ENCODE measurements at places on chromosomes 4 and X.

DNA sequence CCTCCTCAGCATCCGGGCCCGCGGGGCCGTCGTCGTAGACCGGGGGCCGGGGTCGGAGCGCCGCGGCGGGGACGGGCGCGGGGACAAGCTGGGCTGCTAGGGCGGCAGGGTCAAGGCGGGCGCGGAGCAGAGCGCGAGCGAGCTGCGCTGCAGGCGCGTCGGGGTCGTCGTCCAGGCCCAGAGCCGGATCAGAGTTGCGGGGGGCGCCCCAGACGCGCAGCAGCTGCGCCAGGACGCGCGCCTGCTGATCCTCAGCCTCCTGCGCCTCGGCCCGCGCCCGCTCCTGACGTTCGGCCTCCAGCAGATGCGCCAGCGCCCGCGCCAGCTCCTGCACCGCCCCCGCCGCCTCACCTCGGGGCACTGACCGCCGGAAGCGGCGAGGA, 3.5 kb downstream of the PCSK1N start:
- DNase-seq = no peak

GRCh38 chr4:139961344-139961946, 192.5 kb downstream of the MAML3 start:
- DNase-seq = no peak

- no peak for DNase-seq
These were observed 1253.0 kb upstream of the PCDH7 start for GRCh38 chr4:29467044-29467717.

DNA sequence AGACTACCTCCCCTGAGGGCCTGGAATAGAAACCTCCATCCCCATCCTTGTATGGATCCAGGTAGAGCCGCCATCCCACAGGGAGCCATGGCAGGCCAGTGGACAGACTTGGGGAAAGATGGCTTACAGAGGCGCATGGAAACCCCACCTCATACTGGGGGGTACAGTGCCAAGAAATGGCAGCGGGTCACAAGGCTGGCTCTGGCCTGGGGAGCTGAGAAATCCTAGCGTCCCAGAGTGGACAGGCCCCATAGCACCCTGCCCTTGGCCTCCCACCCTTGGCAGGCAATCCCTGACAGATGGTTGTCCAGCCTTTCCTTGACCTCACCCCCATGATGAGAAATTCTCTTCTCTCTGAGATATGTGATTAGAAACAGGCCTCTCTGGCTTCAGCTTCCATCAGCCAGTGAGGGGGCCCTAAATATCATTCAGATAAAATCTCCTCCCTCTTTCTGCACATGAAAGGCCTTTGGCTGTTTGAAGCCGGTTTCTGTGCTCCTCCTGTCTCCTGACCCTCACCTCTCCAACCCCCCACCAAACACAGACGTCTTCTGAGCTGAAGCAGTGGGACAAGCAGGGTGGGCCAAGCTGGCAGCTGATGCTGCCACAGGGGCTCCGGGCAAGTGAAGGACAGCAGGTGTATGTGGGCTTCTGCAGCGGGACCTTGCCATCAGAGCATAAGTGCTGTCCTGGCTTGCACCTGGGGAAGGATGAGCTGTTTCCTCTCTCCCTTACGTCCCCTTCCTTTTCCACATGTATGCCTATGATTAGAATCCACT, 204.4 kb upstream of the MAMLD1 start:
- no peak for DNase-seq

DNA sequence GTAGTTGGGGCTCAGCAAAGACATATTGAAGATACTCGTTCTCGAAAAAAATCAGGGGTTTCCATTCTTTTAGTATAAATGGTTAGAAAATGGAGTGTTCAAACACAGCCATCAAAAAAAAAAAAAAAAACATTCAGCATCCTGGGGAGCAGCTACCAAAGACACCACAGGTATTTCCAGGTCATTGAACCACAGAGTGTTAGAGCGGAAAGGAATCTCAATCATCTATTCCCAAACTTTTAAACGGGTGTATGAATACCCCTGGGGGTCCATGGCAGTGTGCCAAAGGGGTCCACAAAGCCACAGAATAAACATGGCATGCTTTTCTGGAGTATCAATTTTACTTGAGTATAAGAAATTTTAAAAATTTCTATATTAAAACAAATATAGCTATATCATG, 6.9 kb upstream of the FGF16 start:
- no peak for DNase-seq
